ENCODE measurements at places on chromosomes 6 and 20.

DNA sequence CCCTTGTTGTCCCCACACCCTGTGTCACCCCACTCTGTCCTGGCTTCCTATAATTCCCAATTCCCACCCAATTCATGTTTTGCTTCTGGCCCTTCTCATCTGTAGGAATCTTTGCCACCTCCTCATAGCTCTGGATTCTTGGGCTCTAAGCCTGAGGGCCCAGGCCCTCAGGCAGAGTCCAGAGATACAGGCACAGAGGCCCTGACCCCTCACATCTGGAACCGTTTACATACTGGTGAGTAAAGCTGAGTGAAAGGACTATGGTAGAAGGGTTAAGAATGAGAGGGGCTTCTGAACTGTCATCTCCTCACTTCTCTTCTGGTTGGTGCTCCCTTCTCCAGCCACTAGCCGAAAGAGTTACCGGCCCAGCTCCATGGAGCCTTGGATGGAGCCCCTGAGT lies 13.6 kb downstream of the PRRC2A start:
- no peak for DNase-seq

DNA sequence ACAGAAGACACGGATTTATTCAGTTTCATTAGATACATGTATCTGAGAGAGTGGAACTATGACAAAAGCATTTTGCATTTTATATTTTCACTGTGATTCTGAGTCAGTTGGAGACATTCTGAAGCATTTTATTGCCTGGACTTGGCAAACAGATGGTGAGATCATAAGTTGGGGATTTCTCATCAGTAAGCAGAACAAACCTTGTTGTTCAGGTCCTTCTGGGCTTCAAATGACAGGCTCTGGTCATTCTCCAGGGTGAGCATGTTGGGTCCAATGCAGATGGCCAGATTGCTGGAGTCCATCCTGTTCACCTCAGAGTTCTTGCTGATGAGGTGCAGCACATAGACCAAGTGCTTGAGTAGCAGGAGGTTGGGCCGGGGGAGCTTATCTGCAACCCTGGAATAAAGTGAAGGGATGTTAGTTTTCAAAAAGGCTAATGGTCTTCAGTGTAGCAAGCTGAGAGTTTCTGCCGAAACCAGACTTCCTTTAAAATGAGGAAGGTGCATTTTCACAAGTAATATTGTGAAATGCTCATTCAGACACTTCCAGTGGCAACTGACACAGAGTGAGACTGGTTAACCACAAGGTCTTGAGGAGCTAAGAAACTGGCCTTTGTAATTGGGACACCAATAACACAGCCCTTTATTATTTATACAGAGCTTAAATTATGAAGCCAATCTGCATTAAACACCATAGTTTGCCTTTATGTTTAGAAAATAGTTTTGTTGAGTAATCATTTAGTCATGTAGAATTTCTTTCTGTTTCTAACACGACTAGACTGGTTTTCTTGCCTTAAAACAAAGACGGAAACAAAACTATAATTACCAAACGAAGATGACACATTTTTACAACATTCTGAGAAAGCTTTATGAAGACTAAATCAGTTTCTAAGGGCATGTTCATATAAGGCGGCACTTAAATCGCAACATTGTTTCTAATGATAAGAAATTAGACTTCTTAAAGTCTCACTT lies 5.6 kb downstream of the TAGAP start:
- no peak for DNase-seq

GRCh38 chr20:43916881-43917371 lies 2.3 kb downstream of the TOX2 start:
- DNase-seq = no peak

DNA sequence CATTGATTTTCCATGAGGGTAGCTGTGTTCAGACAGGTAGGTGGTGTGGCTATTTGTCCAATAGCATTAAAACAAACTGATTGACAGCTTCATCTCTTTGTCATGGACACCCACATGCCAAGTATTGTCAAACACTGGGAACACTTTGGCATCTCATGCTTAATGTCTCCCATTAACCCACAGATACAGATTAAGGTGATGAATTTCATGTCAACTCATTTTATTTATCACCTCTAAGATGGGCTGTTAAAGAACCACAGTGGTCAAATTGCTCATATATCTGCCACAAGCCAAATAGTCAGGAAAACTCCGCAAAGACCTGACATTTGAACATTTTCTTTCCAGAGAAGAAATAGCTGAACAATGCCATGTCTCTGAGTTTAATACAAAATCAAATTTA lies 139.1 kb upstream of the SPTLC3 start:
- no peak for DNase-seq

- DNase-seq = no peak
Observed at GRCh38 chr6:1312473-1313367, 822 bp downstream of the FOXQ1 start.

DNA sequence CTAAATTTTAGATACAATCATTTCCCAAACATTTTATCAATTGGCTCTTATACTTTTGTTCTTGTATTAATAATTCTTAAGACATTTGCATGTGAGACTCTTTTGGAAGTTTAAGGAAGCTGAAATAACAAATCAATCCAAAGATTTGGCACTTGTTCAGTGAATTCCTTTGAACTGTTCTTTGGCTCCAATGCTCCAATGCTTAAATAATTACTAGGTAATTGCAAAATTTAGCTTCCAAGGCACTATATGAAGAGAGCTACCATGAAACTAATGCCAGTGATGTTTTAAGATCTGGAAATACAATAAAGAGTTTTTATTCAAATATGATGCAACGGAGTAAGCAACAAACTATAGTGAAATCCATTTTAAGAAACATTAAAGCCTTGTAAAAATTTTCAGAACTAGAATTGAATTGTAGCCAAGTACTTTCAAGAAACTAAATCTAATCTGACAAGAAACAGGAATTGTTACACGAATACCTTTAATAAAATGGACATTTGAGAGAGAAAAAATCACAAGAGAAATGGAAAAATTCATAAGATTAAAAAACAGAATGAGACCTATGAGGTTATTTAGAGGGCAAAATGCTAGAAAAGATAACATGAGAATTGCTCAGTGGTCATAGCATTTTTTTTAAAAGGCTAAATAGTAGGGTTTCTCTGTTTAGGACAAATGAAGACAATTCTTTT lies 43.6 kb upstream of the SMLR1 start:
- DNase-seq = no peak

DNA sequence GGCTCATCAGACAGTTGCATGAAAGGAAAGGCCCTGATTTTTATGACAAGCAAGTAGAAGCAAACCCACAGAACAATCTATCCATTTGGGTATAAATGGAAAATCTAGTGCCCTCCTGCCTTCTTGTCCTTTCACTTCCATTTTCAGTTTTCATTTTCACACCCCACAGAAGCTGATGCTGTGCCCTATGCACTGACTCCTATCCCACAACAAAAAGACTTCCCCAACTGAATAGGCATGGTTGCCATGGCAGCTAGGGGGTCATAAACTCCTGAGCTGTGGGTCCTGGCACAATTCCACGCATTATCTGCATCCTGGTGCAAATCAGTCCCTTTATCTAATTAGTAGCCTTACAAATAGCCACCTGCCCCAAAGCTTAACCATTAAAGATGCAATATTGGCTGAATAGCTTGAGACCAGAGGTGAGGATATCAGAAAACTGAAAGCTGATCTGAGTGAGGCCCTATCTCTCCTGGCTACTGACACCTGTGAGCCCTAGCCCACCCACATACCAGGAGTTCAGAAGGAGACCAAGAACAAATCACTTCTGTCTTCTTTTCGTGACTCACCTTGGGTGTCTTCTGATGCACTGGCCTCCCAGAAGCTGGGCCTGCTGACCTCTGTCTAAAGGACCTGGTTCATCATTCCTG lies 34.9 kb upstream of the HEY2 start:
- DNase-seq = no peak

GRCh38 chr6:8993111-8993510 lies 557.8 kb upstream of the SLC35B3 start:
- no peak for DNase-seq

- no peak for DNase-seq
Observed at GRCh38 chr6:136767570-136768309, 24.5 kb downstream of the MAP3K5 start.

- no peak for DNase-seq
Observed at GRCh38 chr6:24901698-24902328, 33.9 kb downstream of the RIPOR2 start.

- DNase-seq = no peak
Observed at GRCh38 chr6:34157851-34158250, 12.0 kb upstream of the GRM4 start.

DNA sequence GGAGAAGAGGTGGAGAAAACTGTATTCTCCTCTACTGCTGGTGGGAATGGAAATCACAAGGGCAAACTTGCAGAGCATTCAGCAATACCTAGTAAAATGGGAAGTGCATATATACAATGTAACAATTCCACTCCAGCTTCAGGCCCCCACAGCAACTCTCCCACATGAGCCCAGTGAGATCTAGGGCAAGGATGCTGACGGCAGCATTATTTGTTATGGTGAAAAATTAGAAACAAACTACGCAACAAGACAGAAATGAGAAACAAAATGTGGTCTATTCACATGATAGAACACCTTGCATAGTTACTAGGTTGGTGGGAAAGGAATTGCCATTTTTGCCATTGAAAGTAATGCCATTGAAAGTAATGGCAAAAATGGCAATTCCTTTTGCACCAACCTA lies 98.9 kb upstream of the SRSF6 start:
- DNase-seq = no peak

- DNase-seq = no peak
Observed at GRCh38 chr6:17536586-17536985, 63.5 kb upstream of the FAM8A1 start.

DNA sequence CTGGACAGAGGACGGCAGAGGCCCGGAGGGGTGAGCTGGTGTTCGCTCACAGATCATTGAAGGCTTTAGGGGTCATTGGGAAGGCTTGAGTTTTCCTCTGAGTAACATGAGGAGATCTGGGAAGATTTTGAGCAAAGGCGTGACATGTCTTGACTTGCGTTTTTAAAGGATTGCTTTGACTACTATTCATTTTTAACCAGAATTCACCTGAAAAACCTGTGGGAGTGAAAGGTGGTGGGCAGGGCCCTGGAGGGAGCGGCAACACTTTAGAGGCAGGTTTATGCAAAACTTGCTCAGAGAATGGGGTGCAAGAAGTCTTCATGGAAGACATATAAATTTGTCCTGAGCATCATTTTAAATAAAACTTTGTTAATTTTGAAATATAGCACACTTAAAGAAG lies 72.2 kb upstream of the EEF1E1 start:
- no peak for DNase-seq

- no peak for DNase-seq
Observed at GRCh38 chr6:157272866-157273755, 50.2 kb downstream of the TMEM242 start.

GRCh38 chr6:44931385-44931784 lies 396.7 kb upstream of the RUNX2 start:
- no peak for DNase-seq

DNA sequence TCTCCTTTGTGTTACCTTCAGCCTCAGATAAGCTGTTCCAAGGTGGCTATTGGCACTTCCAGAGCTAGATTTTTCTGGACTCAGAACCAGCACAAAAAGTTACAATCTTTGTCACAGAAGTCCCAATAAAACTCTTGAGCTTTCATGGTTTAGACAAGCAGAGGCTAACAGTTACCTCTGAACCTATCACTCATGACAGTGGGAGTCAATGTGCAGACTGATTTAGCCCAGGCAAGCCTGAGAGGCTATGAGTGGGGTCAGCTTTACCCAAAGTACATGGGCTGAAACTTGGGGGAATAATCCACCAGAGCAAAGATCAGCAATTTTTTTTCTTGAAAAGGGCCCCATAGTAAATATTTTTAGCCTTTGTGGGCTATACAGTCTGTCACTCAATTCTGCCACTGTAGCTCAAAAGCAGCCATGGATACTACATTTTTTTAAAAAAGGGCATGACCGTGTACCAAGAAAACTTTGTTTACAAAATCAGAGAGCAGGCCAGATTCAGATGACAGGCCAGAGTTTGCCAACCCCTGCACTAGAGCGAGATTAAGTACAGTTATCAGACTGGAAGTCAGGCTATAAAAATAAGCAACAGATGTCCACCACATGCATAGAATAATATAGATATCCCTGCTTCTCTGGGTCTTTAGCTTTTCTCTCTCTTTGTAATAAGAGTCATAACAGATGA lies 20.0 kb downstream of the CCN2 start:
- DNase-seq = no peak

DNA sequence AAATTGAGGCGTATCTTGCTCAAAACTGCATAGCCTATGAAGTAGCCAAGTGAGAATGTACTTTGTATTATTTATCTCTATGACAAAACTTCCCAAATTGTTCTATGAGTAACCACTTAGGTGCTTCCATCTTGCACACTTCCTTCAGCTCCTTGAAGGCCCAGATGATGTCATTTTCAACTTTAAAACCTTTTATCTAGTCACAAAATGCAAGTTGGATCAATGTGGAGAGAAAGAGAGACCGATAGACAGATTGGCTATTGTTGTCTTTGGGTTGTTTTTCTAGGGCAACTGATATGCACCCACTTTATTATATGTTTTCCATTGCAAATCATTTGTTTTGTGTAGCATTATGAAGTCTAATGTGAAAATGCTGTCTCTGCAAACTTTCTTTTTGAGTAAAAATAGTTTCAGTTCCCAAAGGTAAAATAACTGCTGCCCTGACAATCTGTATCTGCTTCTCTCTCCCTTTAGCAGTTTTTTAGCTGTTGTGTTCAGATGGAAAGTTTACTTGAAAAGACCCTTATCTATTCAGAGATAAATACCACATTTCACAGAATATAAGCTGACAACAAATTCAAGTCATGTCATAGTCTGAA lies 73.7 kb upstream of the CITED2 start:
- DNase-seq = no peak

- no peak for DNase-seq
Observed at GRCh38 chr20:18138639-18139583, 1.2 kb downstream of the KAT14 start.

GRCh38 chr6:83708546-83708969 lies 343 bp downstream of the SNAP91 start:
- no peak for DNase-seq

DNA sequence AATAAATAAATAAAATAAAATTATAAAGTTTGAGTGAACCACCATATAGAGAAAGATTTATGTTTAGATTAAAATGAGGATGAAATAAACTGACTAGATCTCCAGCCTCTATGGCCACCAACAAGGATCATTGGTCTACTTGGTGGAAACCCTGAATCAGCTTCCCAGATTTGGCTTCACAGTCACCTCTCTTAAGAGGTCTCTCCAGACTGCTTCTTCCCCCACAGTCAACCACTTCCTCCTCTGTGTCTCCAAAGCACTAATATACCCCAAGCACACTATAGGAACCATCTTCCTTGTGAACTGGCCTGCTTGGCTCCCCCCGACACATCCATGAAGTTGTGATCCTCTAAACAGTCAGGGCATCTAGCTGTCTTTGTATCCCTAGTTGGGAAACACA lies 529.6 kb upstream of the RNF217 start:
- DNase-seq = no peak

- no peak for DNase-seq
Observed at GRCh38 chr6:161037873-161038228, 46.3 kb downstream of the MAP3K4 start.
